ENCODE measurements at places on chromosomes 11 and 22.

DNA sequence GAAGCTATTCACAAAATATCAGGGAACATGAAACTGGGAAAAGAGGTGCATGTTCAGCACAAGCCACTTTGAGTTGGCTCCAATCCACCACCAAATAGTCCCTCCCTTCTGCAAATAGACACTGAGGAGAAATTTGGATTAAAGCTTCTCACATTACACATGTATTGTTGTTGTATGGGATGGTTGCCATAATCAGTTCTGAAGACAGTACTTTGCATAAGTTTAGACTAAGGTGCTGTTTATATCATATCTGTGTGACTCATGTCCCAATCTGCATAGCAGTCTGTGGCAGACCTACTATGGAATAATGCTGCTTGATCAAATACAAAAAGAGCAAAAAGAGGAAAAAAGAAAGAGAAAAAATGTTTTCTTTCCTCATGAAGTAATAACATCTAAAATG is 376.7 kb upstream of the DDI1 start:
- DNase-seq, result no peak

DNA sequence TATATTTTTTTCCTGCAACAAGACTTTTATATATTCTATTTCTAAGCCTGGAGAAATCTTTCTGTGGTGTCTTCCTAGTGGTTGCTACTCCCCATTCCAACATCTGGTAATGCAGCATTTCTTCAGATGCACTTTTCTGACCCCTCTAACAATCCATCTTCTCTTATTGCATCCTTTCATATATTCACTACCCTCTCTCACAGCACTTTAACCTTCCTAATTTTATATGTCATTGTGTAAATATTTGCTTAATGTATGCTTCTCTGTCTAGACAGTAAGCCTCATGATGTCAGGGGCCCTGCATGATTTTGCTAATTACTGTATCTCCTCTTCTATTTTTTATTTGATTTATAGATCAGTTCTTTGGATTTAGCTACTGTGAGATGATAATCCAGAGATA is 701.6 kb downstream of the KCNA4 start:
- DNase-seq, result no peak

DNA sequence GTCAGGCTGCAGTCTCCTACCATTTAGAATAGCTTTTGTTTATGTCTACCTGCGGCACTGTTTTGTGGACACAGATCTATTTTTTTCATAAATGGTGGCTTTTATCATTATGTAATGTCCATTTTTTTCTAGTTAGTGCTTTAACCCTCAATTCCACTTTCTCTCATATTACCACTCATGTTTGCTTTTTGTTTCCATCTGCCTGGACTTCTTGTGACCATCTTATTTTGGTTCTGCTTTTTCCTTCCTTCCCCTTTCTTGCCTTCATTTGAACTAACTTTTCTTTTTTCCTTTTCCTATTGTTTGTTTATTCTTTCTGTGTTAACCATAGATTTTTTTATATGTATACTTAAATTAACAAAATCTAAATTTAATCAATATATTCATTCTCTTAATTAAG is 98.5 kb upstream of the SLC22A12 start:
- DNase-seq, result no peak

GRCh38 chr11:47325271-47326041 is 27.0 kb downstream of the MYBPC3 start:
- no peak for DNase-seq

DNA sequence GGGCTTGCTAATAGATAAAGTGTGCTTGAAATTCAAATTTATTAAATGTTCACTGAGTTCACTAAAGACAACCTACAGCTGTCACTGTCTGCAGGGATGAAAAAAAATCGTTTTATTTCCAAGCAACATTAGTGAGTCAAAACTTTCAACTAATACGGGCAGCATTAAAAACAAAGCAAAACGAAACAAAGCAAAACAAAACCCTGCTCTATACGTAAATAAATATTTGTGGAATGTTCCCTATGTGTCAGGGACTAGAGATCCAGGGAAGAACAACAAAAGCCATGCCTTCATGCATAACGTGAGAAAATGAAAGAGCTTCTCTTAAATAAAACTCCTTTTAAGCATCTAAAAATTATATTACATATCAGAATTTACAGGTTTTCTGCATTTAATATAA is 553 bp downstream of the NAALAD2 start:
- DNase-seq, result no peak

DNA sequence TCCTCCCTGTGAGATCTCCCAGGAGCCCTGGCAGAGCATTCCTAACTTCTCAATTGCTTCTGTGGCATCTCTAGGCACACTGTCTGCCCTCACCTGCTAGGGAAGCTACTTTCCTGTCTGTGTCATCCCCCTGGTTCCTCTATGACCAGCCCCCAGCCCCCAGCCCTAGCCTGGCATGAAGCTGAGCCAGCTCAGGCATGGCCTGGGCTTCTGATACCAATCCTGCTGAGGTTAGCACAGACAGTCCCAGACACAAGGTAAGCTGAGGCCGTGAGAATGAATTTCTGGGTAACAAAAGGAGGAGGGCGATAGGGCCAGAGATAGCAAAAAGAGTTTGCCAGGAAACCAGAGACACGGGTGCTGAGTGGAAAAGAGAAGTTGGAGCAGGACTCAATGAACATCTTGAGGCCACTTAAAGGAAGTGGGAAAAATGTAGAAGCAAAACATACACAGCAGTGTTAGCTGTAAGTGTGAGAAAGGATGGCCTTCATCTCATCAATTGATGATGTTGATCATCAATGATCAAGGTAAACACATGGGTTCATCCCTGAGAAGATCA is 87.6 kb upstream of the PICALM start:
- no peak for DNase-seq

DNA sequence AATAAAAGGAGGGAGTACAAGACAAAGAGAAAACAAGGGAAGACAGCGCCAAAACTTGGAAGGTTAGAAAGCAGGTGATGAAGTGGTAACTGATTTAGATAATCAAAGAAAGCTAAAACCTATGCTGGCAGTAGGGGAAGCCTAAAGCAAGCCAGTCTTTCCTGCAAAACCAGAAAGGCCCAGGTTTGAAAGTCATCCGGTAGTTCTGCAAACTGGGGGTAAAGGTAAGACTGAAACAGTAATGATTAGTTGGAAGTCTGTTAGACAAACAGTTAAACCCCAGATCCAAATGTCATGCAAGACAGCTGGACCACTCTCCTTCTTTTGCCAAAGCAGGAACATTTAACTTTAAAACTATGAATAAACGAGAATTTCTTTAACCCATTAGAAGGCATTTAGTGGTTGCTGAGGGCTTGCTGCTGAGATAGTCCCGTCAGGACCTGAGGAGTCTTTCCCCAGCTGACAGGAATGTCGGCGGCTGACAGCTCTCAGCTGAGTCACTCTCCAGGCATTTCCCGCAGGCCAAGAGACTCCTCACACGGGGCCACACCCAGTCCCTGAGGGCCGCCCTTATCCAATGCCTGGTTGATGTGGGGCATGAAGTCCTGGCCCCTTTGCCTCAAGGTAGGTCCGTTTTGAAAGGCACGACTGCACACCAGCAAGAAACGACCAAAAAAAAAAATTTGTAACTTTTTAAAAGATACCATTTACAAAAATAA is 36.3 kb upstream of the CFAP300 start:
- DNase-seq, result no peak

GRCh38 chr11:27370374-27370773 is 7.4 kb upstream of the CCDC34 start:
- DNase-seq, result no peak

- no peak for DNase-seq
Measured at GRCh38 chr22:37485395-37486223, 575 bp downstream of the MFNG start.

- DNase-seq, result no peak
Measured at GRCh38 chr22:23791738-23792645, 5.2 kb downstream of the SMARCB1 start.

- no peak for DNase-seq
Measured at GRCh38 chr11:87353771-87354345, 316.1 kb downstream of the TMEM135 start.

DNA sequence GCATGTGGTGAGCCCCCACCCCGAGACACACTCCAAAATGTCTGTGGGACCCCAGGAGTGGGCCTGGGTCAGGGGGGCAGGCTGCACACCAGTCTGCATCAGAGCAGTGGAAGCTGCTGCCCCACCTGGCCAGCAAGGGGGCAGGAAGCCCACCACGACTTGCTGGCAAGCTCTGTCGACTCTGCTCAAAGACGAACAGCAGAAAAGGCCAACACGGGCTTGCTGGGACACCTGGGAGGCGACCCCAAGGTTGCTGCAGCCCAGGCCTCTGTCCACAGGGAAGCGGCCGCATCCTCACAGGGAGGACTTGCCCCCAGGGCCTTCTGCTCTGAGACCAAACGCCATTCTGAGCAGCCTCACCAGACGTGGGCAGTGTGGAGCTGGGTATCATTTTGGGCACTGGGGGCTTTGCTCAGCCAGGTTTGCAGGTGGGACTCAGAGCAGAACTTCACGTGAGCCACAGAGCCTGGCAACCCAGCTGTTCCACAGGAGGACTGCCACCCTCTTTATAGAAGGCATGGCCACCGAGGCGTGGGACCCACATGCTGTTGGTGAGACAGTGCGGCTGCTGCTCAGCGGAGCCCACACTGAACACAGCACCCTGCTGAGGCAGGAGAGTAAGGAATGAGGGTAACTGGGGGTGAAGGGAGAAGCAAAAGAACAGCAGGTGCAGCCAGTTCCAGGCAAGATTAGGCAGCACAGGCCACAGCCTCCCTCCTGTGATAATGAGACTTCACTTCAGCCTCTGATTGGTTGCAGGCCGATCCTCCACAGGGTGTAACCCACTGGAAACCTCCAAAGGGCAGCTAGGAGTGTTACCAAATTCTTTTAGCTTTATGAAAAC is 11.0 kb downstream of the IL17REL start:
- DNase-seq, result no peak

DNA sequence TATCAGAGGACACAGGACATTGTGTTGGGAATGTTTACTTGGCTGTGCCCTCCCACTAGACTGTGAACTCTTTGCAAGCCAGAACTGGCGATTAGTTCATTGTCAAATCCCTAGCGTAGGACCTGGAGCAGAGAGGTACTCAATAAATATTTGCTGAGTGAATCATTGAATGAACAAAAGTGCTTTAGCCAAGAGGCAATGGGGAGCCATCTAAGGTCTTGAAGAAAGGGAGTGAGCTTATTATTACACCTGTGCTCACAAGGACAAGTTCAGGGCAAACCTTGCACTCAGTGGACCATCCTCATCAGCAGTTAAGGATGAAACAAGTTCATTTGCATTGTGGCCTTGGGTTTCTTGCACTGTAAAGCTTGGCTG is 1.1 kb upstream of the RASSF10 start:
- DNase-seq, result no peak

GRCh38 chr22:32745251-32745995 is 56.1 kb upstream of the TIMP3 start:
- DNase-seq, result no peak

DNA sequence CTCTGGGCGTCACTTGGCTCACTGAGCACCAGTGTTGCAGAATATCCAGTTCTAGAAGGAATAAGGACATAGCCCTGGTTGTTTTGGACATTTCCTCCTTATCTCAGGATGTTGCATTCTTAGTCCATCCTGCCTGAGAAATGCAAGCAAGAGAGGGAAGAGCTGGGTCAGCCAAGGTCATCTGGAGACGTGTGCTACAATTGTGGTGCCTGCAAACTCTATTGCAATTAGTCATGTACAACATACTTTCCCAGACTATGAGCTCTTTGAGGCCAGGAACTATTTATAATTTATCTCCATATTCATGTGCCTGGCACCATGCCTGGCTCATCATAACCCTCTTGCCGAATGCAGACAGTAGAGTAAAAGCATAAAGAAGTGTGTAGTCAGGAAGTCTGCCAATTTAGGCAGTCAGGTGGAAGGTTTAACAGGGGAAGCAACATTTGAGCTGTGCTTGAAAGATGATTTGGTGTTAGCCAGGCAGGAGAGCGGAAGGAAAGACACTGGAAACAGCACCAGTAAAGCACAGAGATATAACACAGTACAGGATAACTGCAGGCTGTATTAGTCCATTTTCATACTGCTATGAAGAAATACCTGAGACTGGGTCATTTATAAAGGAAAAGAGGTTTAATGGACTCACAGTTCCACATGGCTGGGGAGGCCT is 129.4 kb upstream of the PAX6 start:
- no peak for DNase-seq

GRCh38 chr11:10414659-10415058 is 40.4 kb upstream of the AMPD3 start:
- DNase-seq, result no peak

- peak; percentile 25 for DNase-seq
Measured at GRCh38 chr11:67732045-67732787, 57.8 kb upstream of the ALDH3B2 start.
